ENCODE measurements at places on chromosomes 1 and 21. TPM values are rescaled to one million over a fixed set of nuclear protein-coding genes. Genes with fewer than 3 reads are reported as not detected.

DNA sequence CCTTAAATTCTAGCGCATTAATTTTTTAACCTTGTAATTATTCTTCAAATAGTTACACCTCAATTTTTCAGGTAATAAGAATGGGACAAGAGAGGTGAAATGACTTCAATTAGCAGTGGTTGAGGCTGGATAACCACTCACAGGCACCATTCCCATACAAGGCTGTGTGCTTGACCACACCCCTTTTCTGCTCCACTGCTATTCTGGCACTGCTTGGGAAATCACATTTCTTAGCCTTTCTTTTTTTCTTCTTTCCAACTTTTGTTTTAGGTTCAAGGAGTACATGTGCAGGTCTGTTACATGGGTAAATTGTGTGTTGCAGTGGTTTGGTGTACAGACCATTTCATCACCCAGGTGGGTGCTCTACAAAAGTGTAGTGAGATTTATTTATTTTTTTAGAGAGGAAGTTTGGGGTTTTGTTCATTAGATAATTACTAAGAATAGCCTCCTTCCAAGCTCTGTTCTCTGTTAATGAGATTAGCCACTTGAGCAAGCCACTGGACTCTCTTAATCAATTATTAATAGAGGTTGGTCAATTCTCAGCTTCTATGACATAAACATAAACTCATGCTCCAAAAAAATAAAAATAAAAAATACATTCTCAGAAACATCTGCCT, 14.4 kb downstream of the ILDR2 start:
- DNase-seq = no peak

- DNase-seq = no peak
These were observed 28.8 kb downstream of the TFF3 start for GRCh38 chr21:42286416-42286815.

- DNase-seq = no peak
These were observed 73.7 kb downstream of the TOMM20 start for GRCh38 chr1:235054936-235055335.

- DNase-seq = peak; percentile 64
These were observed 33.7 kb downstream of the PTP4A2 start for GRCh38 chr1:31904339-31905092.

GRCh38 chr1:3152143-3152542, 83.1 kb downstream of the PRDM16 start:
- no peak for DNase-seq

GRCh38 chr1:41192456-41193178, 49.5 kb downstream of the SCMH1 start:
- peak; percentile 76 for DNase-seq

FNDC10 gene
- 2.0 TPM for polyA plus RNA-seq
